ENCODE measurements at places on chromosomes 7 and 10.

DNA sequence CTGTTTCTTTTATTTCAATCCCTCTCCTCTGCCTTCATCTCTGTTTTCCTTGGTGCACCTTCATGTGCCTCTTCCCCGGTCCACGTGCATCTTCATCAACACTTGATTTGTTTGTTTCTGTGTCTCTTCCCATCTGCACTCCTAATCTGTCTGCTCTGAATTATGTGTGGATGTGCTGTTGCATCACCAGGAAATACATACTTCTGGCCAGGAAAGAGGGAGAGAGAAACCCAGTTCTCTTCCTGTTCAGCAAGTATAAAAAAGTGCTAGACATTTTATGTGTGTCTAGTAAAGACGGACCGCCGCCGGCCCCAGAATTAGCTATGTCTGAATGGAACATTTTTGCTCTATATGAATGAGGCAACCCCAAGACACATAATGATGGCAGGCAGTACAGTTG, 93.8 kb downstream of the CALD1 start:
- no peak for DNase-seq

DNA sequence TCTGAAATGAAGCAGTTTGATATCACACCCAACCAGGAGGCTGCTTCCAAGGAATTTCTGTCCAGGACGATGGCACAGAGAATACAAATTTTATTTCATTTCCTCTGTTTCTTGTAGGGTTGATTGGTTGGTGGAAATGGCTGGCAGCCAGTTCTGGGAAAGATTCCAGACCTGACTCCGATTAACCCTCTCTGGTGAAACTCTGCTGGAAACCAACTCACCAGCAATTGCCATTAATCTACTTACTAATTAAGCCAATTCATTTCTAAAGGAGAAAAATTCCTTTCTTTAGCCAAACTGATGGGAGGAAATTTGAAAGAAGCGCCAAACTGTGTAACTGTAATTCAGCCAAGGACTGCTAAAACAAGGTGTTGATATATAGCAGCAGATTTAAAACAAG, 10.7 kb downstream of the PTF1A start:
- no peak for DNase-seq

GRCh38 chr10:11673346-11674280, 62.2 kb upstream of the USP6NL start:
- DNase-seq: no peak

- DNase-seq: no peak
Measured at GRCh38 chr7:151607464-151607867, 87.8 kb upstream of the RHEB start.

DNA sequence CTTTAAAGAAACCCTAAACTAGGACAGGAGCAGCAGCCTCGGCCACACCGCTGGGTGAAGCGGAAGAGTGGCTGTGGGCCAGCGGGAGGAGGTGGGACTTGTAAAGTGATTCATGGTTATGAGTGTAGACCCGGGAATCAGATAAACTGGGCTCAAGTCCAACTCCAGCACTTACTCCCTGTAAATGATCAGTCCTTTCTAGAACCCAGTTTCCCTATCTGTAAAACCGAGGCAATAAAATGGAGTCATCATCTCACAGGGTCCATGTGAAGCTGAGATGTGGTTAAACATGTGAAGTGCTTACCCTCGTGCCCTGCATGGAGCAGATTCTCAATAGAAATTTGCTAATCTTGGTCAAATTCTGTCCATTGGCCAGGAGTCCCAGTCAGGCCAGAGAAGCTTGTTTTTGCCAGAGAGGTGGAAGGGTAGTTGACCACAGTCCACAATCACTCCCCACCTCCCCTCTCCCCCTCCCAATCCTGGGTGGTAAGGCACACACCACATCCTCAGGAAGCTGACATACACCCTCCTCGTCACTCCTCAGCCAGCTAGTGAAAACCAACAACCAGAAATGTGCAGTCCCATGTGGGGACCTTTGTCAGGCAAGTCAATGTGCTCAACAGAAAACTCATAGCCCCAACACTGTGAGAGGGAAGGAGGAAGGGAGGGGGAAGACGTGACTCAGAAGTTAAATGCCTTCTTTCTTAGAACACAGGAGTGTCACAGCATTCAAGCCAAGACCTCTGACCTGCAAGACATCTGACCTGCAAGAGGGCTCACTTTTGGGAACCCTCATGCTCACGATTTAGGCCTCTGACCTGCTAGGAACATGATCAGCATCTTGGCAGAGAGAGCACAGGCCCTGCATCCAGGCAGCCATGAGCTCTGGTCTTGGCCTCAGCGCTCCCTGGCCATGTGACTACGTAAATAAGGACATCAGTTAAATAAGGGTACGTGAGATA, 145.1 kb downstream of the PLXNA4 start:
- DNase-seq: no peak

DNA sequence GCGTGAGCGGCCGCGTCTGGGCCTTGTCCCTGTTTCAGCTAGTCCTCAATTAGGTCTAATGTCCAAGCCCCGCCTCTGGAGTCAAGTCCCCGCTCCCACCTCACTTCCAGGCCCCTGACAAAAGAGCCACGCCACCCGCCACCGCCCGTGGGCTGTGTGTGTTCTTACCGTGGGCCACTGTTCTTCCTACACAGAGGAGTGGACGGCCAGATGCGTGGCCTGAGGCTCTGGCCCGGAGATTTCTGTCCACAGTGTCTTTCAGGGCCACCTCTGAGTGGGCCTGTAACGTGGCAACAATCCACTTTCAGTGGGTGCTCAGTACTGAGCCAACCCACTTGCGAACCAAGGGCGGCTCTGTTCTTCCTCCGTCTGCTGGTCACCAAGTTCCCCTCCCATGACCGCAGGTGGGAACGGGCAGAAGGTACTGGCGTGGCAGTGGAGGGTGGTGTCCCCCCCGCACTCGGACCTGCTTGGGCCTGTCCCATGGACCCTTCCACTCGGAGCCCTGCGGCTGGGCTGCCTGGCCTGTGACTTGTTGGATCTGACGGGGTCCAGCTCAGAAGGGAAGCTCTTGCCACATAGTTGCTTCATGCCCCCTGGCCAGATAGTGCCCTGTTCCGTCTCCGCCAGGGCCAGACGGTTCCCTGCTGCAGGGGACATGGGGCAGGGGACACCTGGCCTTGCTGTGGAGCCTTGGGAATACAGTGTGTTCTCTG, 15.0 kb upstream of the ZFAND2A start:
- DNase-seq: no peak

DNA sequence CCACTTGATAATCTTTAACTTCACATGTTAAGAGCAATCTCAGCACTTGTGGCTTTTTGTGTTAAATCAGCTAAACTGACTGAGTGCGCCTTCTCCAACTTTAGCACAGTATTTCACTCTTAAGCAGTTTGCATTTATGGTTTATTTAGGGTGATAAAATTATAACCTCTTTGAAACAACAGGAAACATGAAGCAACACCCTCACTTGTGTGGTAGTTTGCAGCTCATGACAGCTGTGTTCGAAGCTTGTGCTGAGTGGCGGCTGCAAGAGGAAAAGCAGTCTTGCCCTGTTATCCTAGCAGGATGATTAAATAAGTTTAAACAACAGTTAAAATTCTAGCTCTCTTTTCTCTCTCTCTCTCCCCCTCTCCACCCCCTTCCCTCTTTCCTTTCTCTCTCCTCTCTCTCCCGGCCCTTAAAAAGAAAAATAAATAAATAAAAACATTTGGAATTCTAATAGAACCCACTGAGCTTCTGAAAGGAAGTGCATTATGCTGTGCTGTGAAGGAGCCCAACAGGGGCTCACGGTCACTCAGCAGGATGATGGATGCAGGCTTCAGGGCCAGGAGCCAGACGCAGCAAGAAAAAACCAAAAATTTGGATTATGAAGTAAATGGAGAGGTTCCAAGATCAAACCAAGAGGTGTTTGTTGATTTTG, 25.2 kb downstream of the OGDH start:
- DNase-seq: no peak

DNA sequence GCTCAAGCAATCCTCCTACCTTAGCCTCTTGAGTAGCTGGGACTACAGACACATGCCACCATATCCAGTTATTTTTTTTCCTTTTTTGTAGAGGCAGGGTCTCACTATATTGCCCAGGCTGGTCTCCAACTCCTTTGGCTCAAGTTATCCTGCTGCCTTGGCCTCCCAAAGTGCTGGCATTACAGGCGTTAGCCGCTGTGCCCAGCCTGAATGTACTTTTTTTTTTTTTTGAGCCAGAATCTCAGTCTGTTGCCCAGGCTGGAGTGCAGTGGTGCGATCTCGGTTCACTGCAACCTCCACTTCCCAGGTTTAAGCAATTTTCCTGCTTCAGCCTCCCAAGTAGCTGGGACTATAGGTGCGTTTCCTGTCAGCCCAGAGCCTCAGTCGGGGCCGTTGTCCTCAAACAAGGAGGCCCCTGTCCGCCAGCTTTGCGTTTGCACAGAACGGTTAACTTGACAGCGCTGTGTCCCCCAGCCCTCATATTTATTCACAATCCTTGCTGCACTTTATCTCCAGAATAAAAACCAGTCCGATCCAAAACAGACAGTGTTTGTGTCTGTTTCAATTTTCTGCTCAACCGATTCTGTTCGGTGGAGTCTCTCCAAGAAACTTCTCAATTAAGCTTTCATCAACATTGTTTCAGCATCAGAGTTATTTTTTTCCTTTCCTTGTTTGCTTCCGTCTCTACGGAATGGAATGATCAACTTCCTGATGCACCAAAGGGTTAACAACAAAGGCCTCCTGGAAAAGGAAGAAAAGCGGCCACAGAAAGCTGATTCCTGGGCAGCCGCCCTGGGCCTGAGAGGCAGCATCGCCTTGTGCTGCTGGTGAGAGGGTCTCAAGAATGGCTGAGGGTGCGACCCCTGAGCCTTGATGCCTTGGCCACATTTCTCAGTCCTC, 64.5 kb downstream of the PDIA4 start:
- no peak for DNase-seq

- DNase-seq: no peak
Measured at GRCh38 chr7:24825931-24826661, 68.8 kb upstream of the GSDME start.

- DNase-seq: no peak
Measured at GRCh38 chr7:7795630-7796121, 77.3 kb upstream of the RPA3 start.

DNA sequence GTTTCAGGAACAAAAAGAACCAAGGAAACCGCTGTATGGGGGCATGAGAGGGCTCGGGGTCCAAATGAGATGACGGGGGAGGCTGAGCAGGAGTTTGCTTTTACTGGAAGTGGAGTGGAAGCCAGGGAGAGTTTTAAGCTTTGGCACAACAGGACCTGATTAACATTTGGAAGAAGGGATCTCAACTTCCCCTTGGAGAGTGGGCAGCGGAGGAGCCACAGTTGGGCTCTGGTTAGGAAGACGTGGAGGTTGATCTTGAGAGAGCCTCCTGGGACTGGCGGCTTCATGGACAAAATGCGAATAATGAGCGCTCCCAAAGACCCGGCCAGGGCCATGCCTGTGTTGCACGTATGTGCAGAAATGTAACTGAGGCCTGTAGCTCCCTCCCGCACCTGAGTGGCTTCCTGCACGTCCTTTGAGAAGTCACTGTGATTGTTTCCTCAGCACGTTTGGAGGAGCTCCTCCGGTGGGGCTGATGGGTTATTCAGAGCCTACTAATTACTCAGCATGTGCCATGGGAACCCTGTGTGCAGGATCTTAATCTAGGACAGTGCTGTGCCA, 595.3 kb upstream of the MGMT start:
- DNase-seq: no peak

DNA sequence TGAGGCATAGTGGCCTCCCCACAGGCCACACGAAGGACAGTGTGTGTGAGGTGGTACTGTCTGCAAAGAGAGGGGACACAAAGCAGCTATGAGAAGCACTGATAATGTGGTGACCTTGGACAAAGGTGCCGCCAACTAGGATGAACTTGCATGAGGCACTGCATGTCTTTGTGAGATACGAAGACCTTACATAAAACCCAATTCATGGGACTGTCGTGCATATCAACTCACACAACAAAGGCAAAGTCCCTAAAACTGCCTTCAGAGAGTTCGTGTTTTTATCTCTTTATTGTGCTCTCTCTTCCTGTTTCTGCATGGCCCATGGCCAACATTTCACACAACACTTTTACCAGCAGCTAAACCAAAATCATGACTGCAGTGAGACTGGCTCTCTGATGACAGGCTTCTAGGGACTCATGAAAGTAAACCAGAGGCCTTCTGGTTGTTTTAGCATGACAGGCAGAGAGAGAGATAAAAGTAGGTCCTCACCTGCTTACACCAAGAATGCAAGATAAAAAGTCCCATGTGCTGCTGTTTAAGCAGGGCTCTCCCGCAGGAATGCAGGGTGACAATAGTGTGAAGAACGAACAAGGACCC, 347.8 kb downstream of the ELMO1 start:
- no peak for DNase-seq

DNA sequence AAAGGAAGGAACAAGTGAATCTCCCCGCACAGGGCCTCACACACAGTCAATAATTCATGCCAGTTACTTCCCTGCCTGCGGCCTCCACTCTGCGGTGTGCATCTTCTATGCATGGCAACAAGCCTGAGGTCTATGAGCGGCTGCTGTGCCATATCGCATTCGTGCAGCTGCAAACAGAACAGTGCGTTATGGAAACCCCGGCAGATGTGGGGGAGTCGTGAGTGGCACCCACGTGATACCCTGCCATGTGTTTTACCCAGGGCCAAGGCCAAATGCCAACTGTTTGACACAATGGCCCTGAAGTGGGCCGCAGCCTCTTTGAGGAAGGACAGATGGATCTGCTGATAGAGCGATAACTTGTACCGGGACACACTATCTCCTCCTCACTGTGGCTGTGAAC, 13.4 kb downstream of the TNS3 start:
- DNase-seq: no peak

GRCh38 chr7:99061001-99061776, 82.7 kb downstream of the SMURF1 start:
- DNase-seq: no peak

DNA sequence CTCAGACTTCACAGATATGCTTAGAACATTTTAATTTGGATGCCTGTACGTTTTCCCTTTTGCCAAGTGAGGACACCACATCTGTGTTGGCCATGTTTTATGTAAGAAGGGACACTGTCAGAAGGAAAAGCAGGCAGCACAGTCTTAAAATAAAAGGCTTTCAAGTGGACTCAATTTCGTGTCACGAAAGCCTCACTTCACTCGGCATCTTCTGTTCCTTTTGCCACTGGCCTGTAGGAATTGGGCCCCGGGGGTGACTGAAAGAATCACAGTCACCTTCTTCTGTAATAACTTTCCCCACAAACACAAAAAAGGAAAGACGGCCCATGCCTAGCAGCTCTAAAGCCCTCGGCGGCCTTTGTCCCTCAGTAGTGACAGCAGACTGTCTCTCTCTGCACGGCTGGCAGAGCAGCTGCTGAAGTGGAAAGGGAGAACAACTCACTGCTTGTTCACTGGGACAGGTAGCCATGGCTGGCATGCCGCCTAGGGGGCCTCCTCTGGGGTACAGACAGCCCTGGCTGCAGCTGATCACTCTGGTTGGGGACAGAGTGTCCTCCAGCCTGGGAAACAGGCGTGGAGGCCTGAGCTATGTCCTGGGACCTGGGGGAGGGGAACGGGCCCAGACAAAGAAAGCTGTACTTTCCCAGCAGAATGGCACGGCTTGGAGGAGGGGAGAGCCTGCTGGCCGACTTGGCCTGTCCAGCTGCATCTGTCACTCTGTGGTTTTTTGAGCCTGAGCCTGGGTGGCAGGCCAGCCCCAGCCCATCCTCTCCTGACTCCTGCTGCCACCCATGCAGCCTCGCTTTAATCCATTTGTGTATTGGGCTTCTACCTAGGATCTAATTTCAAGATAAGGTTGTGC, 4.4 kb downstream of the RASSF4 start:
- peak; percentile 40 for DNase-seq

GRCh38 chr10:10629512-10629911, 388.2 kb upstream of the CELF2 start:
- no peak for DNase-seq
